Putamen (tissue), 1 donor: ENCODE measurements at places on chromosomes 3 and 15.

GRCh38 chr3:163924600-163924999 lies 1153.7 kb downstream of the SI start:
- no peak for DNase-seq

DNA sequence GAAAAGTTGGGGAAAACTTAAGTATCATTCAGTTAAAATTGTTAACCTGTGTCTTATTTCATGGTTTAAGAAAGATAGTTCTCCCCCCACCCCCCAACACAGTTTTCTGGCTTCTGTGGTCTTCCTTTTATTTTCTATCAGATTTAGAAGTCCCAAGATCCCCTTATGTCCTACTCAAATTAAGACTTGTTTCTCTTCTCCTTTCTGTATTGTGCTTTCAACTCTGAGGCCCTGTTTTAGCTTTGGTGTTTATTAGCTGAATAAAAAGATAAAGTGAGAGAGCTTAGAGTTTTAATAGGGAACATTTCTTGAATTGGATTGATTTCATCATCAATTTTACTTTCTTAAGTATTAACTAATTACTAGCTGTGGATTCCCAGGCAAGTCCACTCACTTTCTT lies 62.6 kb downstream of the AKAP13 start:
- no peak for DNase-seq

GRCh38 chr3:30135190-30135589 lies 471.2 kb upstream of the TGFBR2 start:
- DNase-seq = no peak

- no peak for DNase-seq
These were observed 313.2 kb upstream of the THBS1 start for GRCh38 chr15:39267685-39268084.

- DNase-seq = no peak
These were observed 18.3 kb upstream of the ACTC1 start for GRCh38 chr15:34813446-34814190.

- DNase-seq = no peak
These were observed 13.8 kb upstream of the ZBTB38 start for GRCh38 chr3:141354517-141354916.

GRCh38 chr15:88141269-88141889 lies 115.2 kb downstream of the NTRK3 start:
- DNase-seq = no peak

- DNase-seq = no peak
These were observed 467.9 kb upstream of the ATP11B start for GRCh38 chr3:182325213-182325950.

GRCh38 chr3:160009525-160009924 lies 20.9 kb downstream of the IL12A start:
- no peak for DNase-seq

DNA sequence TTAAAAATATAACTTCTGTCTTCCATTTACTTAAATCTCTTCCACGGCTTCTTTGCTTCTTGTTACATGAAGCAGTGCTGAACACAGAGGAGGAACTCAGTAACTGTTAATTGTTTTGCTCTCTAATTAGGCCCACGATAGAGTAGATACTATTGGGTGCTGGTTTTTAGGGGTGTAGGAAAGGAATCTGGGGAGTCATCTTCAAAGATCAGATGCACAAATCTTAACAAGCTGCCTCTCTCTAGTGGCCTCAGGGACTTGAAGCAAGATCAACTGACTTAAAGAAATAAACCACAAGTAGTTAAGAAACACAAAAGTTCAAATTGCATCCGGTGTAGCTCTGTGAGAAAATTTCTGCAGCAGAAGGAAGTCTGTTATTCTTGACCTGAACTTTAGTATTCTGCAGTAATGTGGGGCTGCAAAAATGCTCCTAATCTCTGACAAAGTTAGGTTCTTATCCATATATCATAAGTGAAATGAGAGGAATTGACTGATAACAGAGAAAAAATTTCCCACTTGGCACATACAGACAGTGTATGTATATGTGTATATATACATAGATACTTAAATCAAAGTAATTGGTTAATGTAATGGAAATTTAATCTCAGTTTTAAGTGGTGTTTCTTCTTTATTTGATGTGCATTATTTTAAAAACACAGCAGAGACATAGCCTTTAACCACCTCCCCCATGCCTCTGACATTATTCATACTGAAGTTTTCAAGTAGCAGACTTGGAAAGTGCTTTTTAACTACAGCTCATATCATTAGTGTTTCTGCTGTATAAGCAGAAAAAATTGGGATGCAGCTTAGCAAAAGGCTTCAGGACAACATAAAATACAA lies 51.8 kb downstream of the CHST2 start:
- peak; percentile 8 for DNase-seq

DNA sequence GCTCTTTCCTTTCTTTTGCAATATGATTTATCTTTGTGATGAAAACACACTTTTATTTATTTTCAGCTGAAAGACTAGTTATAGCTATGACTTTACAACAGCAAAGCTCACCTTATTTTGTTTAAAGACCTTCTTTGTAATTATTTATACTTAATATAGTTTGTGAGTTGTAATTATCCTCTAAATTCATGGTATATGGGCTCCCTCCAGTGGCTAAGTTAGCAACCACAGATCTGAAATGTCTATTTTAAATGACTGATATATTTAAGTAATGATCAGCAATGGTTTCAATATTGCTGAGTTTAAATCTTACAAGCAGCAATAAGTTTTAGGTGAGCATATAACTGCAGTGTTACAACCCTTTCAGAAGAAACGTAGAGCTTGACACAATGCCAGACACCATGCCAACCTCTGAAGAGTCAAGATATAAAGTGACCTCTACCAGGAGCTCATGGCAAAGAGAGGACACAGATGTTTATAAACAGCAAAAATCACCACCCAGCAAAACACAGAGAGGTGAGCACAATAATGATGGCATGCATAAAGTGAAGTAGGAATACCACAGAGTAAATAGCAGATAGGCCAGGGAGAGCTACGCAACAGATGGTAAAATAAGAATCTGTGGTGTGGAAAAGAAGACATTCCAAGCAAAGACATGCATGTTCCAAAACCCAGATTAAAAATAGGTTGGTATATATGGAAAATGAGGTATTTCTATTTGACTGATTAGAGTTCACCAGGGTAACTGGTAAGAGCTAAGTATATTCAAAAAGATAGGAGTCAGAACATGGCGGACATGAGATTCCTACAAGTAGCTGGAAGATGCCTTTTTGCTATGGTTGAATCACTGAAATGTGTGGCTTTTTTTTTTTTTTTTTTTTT lies 143.7 kb upstream of the ZNF385D start:
- DNase-seq = no peak

- no peak for DNase-seq
These were observed 66.1 kb downstream of the HMG20A start for GRCh38 chr15:77486542-77487468.

GRCh38 chr3:78112291-78113010 lies 1072.6 kb downstream of the ROBO2 start:
- DNase-seq = no peak

GRCh38 chr15:78204351-78205309 lies 29.7 kb downstream of the ACSBG1 start:
- peak; percentile 79 for DNase-seq

DNA sequence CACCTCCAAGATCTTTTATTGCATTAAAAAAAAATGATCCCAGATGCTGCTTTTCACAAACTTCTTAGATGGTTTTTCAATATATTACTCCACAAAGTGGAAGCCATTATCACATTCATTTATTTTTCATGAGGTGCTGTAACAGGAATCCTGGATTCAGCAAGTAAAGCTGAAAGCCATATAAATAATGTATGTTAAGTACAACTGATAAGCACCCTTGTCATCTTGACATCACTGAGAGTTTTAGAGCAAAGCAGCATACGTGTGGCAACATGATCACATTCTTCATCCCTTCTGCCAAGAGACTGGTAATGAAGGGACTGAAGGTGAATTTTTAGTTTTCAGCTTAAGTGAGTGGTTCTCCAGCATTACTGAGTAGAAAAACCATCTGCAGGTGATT lies 44.9 kb upstream of the LRRFIP2 start:
- DNase-seq = no peak

- no peak for DNase-seq
These were observed 12.2 kb downstream of the NKIRAS1 start for GRCh38 chr3:23904545-23904944.

GRCh38 chr3:64357481-64357880 lies 132.2 kb upstream of the PRICKLE2 start:
- no peak for DNase-seq

GRCh38 chr3:183218826-183219225 lies 34.2 kb upstream of the B3GNT5 start:
- no peak for DNase-seq

DNA sequence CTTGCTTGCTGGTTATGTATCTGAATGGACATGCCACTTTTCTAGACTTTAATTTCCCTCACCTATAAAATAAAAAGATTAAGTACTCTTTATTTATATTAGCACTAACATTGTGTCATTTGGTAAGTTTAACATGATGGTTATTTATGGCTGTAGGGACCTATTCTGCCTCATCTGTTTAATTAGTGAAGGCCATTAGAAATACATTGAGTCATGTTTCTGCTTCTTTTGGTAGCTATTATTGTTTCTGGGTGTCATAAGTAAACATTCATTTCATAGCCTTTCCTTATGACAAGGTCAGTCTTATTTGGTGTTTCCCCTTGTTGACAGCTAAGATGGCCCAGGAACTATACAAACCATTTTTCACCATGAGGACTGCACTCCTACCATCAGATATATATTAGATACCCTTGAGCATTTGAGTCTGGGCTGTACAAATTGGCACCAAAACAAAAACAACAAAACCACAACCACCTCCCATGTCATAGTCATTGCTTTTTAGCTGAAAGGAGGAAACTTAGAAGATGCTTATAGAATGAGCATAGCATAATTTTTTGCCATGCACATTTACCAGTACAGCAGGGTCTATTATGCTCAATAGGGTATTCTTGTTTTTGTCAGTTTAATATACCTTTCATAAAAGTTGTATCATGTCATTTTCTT lies 39.3 kb downstream of the SRP14 start:
- DNase-seq = no peak

GRCh38 chr15:70762469-70763119 lies 764 bp downstream of the UACA start:
- no peak for DNase-seq

DNA sequence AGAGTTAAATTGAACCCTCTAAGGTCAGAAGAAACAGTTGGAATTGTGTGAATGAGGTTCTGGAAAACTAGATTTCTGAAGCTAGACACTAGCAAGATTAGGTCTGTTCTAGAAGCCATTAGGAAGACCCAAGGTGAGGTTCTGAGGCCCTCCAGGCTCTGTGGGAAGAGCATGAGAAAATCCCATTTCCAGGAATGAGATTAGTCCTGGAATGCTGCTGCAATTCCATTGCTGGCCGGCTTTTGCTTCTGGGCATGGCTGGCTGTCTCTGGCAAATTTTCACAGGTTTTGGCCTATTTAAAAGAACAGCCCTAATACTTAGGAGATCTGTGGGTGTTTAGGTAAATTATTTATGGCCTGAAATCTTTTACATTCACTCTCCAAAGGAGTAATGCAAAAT lies 26.9 kb upstream of the PYDC2 start:
- DNase-seq = no peak

DNA sequence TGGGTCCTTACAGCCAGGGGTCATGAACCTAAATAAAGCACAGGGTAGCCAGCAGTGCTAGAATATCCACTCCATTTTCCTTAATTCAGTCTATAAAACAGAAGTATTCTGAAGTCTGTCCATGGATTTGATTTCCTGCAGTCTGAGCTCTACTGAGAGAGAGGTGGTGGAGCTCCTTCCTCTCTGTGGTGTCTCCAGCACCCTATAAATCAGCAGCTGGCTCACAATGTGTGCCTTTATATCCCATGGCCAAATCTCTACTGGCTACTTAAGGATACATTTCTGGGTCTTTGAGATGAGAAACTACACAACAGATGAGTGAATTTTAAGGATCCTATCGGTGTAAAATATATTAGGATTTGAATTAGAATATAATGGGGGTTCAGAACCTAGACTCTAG lies 339.9 kb upstream of the RBMS3 start:
- no peak for DNase-seq

DNA sequence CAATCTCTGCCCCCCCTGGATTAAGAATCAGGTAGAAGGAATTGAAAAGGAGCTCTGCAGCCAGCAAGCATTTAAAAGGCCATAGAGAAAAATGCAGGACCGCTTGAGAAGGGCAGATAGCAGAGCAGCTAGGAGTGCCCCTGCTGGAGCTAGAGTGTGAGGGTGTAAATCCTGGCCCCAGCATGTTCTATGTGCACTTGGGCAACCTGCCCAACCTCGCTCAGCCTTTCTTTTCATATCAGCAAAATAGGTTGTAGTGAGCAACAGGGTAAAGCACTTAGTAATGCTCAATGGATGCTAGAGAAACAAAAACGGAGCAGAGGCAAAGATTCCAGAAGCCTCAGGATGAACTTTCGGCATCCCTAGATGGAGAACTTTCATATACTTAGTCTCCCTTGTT lies 25.0 kb upstream of the THBS1 start:
- DNase-seq = no peak

DNA sequence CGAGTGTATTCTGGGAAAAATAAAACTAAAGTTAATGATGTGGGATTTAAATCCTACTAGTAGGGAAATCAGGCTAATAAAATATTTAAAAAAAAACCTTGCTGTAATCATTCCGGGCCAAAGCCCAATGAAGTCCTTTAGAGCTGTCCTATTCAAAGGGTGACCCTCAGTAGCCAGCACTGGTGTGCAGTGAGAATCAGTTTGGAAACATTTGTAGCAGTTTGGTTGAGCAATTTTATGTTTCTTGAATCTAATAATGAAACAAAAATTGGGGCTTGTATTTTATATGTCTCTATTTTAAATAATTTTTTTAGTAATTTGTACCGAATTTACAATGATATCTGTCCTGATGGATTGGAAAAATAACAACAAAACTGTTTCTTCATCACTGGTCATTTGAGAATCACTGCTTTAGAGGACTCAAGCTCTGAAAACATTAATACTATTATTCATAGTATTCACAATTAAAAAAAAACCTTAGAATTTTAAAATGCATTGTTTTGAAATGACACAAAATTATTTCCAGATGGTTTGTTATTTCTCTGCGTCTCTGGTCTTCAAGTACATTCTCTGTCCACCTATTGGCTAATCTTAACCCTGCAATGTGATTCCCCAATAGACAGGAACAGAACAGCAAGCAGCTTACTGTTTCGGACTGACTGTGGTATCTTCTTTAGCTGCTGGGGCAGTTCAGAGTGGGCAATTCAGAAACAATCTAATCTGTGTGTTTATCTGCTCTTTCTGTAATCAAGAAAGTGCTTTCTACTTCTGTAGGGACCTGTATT lies 71.2 kb downstream of the OTOL1 start:
- DNase-seq = no peak
